HFFc6 (cell line): ENCODE measurements at places on chromosomes 16 and 17. TPM values are rescaled to one million over a fixed set of nuclear protein-coding genes. Genes with fewer than 3 reads are reported as not detected.
A peak's percentile ranks its signal among the peaks of the same experiment; 100 is the strongest.

EVI2A gene
- 1.1 to 1.5 TPM (median 1.3 TPM) in 3 replicates for total RNA-seq

DNA sequence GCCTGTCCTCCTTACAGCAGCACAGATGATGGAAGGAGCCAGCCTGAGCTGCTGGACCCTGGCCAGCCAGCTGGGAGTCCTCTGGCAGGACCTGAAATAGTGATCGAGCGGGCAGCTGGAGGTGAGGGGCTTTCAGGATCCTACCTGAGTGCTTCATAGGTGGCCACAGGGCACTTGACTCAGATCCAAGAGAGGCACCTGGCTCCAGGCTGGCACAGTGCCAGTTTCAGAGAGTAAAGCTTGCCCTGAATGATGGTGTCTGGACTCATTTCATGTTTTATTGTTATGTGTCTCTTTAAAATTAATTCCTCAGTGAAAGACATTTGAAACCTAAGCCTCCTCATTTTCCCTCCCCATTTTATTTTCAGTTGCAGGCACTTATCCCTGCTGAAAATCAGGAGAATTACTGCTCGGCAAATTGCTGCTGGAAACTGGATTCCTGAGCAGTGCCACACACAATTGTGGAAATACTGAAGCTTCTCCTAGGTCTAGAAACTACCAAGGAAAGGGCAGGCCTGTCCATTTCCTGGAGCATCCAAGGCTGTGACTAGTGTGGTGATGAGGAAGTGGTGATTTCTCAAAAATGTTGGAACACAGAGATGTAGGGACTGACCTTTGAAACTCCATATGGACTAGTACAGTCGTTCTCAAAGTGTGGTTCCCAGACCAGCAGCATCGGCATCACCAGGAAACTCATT, 16.1 kb upstream of the ADAMTS18 start:
- no peaks in the 10 kb centered on the region; the same call in 1 of the 2 replicates for H3K36me3 ChIP-seq
- H3K4me3 ChIP-seq, result no peak overlapping the region
- no peaks in the 10 kb centered on the region; the same call in 1 of the 2 replicates for H3K27me3 ChIP-seq

CALB2 gene
- total RNA-seq, result 0.18 to 0.54 TPM in 2 of 3 replicates, not detected in the other

DNA sequence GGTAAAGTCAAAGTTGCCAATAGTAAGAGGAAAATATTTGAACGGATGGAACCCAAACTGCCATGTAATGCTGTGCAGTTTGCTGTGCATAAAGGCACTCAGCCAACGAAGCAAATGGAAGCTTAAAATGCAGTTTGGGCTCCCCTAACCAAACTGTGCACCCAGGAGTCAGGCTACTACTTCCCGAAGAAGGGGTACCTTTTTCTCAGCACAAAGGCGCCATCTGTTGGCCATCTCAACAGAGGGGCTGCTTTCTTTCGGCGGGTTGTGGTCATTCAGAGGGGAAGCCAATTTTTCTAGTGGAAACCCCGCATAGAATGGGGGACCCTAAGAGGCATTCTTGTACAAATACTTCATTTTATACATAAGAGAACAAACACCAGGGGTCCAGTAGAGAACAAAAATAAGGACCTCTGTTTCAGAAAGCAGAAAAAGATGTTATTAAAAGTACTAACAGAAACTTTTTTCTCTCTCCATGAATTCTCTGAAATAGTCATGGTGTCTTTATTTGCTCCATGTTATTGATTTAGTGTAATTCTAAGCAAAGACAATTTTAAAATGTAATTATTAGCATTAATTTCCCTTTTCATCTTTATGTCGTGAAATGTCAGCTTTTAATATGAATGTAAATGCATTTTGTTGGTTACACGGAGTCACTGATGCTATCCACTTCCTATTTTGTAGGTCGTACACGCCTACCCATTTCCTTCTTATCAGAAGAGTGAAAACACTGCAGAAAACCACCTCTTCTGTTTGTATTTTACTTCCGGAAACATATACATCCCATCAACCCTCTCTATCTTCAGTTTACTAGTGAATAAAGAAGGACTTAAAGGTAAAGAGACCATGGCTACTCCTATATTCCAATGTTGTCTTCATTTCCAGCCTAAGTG, 453.3 kb downstream of the KCNJ2 start:
- no peak for DNase-seq
- H3K36me3 ChIP-seq, result no peaks in the 10 kb centered on the region
- H3K4me1 ChIP-seq, result no peaks in the 10 kb centered on the region
- no peak overlapping the region for H3K27ac ChIP-seq
- H3K4me3 ChIP-seq, result no peak overlapping the region

DNA sequence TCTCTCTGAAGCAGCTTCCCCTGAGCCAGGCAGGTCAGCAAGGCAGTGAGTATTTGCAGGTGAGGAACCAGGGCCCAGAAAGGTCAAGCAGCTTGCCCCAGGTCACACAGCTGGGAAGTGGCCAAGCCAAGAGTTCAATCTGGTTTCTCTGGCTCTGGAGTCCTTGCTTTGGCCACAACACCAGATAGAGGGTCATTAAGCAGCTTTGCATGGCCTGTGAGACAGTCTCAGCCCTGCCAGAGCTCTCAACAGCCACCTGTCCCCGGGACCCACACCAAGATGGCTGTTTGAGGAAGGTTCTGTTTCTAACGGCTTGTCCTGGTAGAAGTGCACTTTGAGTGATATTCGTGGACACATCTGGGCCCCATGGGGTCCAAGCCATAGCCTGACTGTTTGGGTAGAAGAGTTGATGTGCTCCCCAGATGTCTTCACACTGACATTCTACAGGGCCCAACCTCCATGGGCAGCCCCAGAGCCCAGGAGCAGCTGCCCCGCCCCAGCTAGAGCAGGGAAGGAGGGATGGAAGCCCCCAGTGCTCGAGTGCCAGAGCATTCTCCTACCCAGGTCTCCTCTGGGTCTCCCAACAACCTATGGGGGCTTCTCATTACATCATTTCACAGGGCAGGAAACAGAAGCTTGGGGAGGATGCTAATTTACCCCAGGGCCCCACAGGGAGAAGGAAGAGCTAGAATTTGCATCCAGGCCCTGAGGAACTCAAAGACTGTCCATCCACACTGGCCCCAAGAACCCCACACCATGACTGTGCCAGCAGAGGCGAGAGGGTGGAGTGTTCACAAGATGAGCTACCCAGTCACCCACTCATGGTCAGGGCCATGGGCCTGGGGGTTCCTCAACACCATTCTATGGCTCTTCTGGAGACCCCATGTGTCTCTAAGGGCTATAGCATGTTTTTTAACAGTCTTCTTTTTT, 107.3 kb upstream of the CDH5 start:
- no peak overlapping the region for H3K27ac ChIP-seq
- H3K4me3 ChIP-seq, result no peak overlapping the region
- peaks cover 9% of the 10 kb centered on the region for H3K4me1 ChIP-seq

ZNF423 gene
- total RNA-seq, result not detected in 3 replicates

GRCh38 chr16:13099822-13100221, 198.4 kb downstream of the SHISA9 start:
- H3K4me1 ChIP-seq, result no peaks in the 10 kb centered on the region
- H3K27me3 ChIP-seq, result no peaks in the 10 kb centered on the region
- no peak overlapping the region for H3K4me3 ChIP-seq
- no peak for DNase-seq
- H3K27ac ChIP-seq, result no peak overlapping the region
- no peaks in the 10 kb centered on the region for H3K36me3 ChIP-seq

- H3K4me1 ChIP-seq, result peaks cover 5% of the 10 kb centered on the region; the same call in 1 of the 2 replicates
- no peak overlapping the region for H3K27ac ChIP-seq
These were observed 137.4 kb upstream of the TNRC6C start for GRCh38 chr17:77821114-77821513.

- no peak overlapping the region for H3K27ac ChIP-seq
- peak; percentile 40 for DNase-seq
- no peaks in the 10 kb centered on the region for H3K36me3 ChIP-seq
- peaks cover 24% of the 10 kb centered on the region for H3K27me3 ChIP-seq
These were observed 21.0 kb upstream of the MTMR4 start for GRCh38 chr17:58535431-58535830.

CA7 gene
- total RNA-seq, result not detected in 3 replicates

- peak overlapping the region; percentile 56; the same call in 1 of the 2 replicates for H3K4me3 ChIP-seq
- H3K36me3 ChIP-seq, result no peaks in the 10 kb centered on the region
- peaks cover 22% of the 10 kb centered on the region for H3K4me1 ChIP-seq
- peak overlapping the region; percentile 49 for H3K27ac ChIP-seq
These were observed 11.6 kb upstream of the CBX4 start for GRCh38 chr17:79850571-79851460.

GRCh38 chr17:4950075-4950745, 709 bp upstream of the ENO3 start:
- no peak for DNase-seq
- peaks cover 56% of the 10 kb centered on the region for H3K4me1 ChIP-seq
- H3K36me3 ChIP-seq, result peaks cover 25% of the 10 kb centered on the region
- H3K4me3 ChIP-seq, result peak overlapping the region; percentile 80

GRCh38 chr17:76506408-76507345, 5.5 kb upstream of the RHBDF2 start:
- H3K27ac ChIP-seq, result no peak overlapping the region
- peak; percentile 49 for DNase-seq
- peaks cover 17% of the 10 kb centered on the region for H3K4me1 ChIP-seq
- H3K36me3 ChIP-seq, result no peaks in the 10 kb centered on the region
- peaks cover 10% of the 10 kb centered on the region for H3K27me3 ChIP-seq

COPZ2 gene
- 210 and 269 TPM in 2 replicates for total RNA-seq

DNA sequence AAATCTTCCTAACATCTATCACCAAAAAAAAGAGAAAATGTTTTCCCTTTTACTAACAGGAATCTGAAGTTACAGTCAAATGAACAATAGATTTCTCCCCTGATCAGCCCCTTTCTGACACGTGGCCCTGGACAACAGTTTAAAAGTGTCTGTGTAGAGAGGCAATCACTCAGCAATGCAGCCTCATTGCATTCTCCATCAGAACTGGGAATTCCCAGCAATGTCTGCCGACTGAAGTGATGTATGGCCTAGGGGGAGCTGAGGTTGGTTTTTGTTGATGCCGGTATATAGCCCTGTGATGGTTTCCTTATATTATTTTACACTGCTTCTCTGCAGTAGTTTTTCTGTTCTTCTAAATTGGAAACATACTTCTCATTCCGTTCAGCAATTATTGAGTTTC, 904.3 kb upstream of the CDH8 start:
- H3K4me1 ChIP-seq, result no peaks in the 10 kb centered on the region
- H3K27me3 ChIP-seq, result no peaks in the 10 kb centered on the region
- no peak overlapping the region for H3K27ac ChIP-seq
- H3K4me3 ChIP-seq, result no peak overlapping the region
- no peak for DNase-seq
- H3K36me3 ChIP-seq, result no peaks in the 10 kb centered on the region

- peak overlapping the region; percentile 46 for H3K4me3 ChIP-seq
- DNase-seq, result peak; percentile 55
- peak overlapping the region; percentile 79 for H3K27ac ChIP-seq
- H3K36me3 ChIP-seq, result no peaks in the 10 kb centered on the region
- peaks cover 5% of the 10 kb centered on the region for H3K27me3 ChIP-seq
- H3K4me1 ChIP-seq, result peaks cover 62% of the 10 kb centered on the region
These were observed 20.6 kb upstream of the ARHGAP17 start for GRCh38 chr16:25035494-25036405.

MT1E gene
- 215 to 464 TPM (median 314 TPM) in 3 replicates for total RNA-seq
